Stimulated activated CD4-positive, alpha-beta T cell treated with anti-CD3 and anti-CD28 coated beads, Interleukin-1b, Interleukin-23, amount 100 ng/mL, for 1 hour (primary cell): ENCODE measurements at places on chromosomes 2 and 18.

- no peak for DNase-seq
These were observed 16.9 kb upstream of the SLC38A11 start for GRCh38 chr2:164972216-164972615.

DNA sequence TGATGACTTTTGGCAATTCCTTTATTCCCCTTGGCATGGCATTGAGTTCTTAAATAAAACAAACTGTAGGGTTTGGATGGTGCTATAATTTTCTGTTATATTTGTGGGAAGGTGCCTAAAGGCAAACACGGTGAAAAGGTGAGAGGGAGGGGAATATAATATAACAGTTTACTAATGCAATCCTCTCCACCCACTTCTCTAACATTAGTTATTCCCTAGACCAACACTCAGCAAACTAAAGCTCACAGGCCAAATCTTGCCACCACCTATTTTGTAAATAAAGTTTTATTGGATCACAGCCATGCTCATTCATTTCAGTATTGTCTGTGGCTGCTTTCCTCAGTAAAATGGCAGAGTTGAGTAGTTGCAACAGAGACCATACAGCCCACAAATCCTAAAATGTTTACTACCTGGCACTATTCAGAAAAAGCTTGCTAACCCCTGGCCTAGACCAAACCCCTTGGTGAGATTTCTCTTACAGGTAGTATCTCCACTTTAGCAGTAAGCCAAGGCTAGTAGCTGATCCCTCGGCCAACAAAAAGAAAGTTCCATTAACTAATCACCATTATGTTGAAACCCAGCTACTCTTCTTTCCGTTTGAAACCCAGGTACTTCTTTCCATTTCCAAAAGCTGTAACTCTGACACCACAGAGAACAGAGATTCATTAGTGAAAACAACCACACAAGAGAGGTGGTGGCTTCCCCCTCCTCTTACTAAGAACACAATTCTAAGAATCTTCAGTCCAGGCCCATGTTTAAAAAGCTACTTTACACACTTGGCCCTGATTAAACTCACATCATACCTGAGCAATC, 136.1 kb upstream of the CHAC2 start:
- DNase-seq: no peak

DNA sequence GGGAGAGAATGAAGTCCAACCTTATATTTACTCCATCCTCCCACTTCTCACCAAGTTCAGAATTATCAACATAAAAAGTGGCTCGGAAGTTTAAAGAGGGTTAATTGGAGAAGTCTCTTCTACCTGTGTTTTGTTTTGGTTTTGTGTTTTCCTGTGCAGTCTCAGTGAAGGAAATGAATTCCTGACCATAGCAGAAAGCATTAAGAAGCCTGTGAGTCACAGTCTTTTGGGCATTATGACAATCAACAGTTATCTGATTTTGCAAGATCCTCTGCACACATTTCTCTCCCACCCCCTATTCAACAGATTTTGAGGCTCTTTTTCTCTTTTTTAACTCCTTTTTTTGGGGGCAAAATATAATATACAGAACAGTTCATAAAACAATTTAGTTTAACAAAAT, 8.6 kb upstream of the RPL37A start:
- no peak for DNase-seq

- no peak for DNase-seq
These were observed 194.1 kb upstream of the HNMT start for GRCh38 chr2:137770166-137770565.

DNA sequence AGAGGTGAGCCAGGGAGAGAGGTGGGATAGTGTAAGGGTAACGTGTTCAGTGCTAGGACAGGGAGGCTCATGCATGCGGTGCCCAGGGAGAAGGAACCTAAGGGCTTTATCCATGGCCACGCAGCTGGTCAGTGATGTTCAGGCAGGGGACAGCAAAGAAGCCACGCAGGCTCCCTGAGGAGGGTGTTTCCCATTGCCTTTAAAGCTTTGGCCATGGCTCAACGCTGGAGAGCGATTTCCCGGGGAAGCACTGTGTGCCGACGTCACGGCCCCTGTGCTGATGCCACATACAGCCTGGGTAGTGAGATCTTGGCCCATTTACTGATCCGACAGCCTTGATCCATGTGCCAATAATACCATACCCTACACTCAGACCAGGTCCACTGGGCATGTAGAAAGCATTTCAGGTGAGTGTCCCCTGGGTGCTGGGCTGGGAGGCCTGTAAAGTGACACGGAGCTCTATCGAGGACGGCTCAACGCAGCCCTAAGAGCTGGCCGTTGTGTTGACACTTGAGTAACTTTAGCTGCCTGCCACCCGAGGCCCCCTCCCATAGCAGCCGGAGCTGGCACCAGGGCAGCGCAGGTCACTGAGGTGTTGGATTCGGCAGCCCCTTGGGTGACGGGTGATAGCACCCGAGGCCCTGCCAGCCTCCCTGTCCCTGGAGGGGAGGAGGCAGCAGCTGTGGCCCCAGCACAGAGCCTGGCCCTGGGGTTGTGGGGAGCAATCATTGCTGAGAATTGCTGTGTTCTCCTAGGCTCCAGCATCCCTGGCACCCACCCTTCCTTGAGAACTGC, 41.4 kb downstream of the PDIA6 start:
- no peak for DNase-seq

- DNase-seq: no peak
These were observed 168.3 kb downstream of the OTX1 start for GRCh38 chr2:63218800-63219526.
